ENCODE measurements at places on chromosomes 6 and 20.

DNA sequence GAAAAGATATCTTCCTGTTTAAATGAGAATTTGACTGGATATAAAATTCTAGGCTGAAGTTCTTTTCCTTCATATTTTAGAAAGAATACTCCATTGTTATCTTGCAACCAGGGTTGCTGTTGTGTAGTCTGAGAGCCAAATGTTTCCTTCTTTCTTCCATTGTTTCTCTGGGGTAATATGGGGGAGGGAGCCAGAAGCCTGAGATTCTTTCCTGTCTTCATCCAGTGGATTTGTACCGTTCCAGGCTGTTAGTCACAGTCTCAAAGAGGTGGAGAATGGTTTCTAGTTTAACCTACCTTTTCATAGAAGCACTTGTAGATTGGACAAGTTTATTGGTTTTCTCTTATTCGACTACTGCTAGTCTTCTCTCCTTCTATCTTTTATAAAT lies 6.1 kb upstream of the ULBP3 start:
- DNase-seq: no peak

DNA sequence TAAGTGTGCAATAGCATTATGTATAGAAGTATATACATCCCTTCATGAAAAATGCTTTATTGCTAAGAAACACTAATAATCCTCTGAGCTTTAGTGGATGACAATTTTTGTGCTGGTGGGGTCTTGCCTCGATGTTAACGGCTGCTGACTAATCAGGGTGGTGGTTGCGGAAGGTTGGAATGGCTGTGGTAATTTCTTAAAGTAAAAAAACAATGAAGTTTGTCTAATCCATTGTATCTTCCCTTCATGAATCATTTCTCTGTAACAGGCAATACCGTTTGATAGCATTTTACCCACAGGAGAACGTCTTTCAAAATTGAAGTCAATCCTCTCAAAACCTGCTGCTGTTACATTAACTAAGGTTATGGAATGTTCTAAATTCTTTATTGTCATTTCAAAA lies 816.5 kb upstream of the GJE1 start:
- DNase-seq: no peak

DNA sequence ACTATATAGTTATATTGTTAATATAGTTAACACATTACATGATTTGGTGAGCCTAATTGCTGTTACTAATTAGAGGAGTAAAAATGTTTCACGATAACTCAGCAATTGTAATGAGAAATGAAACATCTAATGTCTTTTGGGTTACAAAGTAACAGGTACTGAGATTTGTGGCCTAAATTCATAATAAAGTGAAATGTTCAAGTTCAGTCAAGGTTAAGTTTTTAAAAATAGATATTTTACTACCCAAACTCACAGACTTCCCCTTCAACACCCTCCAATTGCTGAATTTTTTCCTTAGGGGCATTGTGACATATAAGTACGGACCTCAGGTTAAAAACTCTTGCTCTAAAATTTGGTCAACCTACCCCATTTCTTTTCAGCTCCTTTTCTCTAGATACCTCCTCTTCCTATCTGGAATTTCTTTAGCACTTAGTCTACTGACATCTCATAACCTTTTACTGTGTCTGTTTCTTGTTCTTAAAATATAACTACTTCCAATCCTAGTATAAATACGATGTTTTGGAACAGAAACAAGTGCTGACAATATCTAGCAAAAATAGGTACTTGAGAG lies 112.3 kb upstream of the PRSS16 start:
- DNase-seq: no peak

- DNase-seq: no peak
These were observed 49.2 kb downstream of the CDH26 start for GRCh38 chr20:60007464-60007863.

DNA sequence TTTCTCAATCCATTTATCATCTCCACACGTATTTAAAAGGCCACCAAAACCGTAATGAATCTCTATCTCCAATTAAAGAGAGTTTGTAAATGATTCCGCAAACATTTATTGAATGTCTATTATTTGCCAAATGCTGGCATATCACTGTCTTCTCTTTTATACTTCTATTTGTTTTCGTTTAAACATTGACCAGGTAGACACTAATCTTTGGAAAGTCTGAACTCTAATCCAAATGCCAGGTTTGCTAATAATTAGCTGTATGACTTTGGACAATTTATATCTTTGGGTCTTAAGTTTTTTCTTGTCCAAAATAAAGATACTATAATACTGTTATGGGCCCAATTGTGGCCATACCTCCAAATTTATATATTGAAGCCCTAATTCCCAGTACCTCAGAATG lies 299.2 kb upstream of the TBX18 start:
- no peak for DNase-seq

DNA sequence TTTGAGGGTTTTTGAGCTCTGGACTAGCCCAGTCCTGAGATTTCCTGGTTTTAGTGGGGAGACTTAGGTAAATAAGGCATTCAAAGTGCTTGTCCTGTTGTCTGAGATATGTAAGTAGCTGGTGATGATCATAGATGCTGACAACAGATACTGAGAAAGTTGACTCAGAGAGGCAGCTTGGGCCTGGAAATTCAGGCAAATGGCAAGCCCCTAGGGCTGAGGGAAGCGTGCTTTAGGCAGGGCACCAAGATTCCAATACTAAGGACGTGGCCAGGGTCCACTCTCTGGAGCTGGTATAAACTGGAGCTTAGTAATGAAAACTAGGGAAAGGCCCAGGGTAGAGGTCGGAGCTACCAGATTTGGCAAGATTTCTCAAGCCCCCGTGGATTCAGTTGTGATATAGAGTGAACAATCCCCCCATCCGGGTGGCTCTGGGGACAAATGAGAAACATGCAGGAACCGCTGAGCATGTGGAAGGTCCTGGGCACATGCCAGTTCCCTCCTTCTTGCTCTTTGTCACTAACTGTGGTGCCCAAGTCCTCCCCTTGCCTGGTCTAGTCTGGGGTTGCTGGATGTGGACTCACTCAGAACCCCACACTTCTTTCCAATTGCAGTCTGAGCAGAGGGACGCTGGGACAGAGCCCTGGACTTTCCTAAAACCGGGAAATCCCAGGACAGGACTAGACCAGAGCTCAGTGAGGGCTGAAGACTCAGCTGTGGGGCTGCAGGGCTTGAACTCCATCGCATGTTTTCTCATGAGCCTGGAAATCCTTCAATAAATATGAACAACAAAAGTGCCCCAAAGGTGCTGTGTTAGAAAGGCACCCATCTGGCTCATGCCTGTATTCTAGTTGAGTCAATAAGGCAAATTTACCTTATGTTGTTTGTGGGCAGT lies 10.3 kb downstream of the SLC22A3 start:
- no peak for DNase-seq

DNA sequence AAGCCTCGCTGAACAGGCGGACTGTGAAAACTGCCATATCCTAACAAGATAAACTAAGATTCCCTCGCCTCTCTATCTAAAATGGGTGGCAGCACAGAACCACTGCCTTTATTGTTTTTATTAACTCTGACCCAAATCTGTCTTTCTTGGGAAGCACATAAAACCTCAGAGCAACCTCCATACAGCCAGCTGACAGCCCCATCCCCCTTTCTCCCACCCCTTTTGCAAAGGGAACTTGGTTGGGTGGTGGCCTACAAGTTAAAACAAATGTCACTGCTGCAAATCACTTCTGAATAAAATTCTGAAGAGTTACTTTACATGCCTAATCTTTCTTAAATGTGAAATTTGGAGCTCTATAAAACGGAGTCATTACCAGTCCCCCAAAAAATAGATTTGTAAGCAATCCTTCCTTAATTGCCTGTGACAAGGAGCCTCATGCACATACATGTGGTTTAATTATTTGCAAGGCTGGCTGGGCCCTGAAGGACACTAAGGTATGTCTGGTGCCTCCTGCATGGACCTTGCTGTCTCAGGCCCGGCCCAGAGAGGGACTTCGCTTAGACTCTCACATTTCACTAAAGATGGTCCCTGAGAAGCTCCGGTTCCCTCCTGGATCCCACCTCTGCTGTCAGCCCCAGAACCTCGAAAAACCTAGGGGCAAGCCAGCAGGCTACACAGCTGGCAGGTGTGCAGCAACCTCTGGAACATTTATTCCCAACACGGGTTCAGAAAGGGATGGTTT lies 21.7 kb downstream of the PXDC1 start:
- no peak for DNase-seq

DNA sequence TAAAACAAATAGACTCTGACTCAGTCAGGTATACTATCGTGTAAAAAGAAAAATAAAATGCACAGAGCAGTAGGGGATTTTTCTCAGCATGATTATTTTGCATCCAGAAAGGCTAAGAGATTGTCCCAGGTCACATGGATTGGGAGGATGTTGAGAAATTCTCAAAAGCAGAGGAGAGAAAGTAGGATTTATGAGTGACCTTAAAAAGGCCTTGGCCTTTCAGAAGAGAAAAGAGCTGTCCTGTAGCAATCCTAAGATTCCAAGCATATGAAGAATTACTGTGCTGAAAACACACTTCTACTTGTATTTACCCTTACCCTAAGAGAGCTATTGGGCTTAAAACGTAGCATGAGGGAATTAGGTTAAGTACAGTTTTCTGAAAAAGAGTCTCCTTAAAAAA lies 149.7 kb upstream of the ENPP5 start:
- no peak for DNase-seq

DNA sequence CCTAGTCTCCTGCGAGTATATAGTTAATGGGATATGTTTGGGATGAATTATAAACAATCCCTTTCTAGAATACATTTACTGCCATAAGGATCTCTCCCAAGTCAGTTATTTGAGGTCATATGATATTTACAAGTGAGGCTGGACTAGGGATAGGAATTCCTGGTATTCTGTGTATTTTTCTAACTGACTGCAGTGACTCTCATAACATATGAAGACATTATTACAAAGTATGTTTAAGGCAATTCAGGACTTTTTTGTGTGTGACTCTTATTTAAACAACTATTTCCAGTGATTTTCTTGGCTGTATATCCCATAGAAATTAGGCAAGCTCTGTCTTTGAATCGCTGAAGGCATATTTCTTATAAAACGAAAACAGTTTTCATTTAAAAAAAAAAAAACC lies 18.4 kb upstream of the TNFAIP3 start:
- DNase-seq: no peak

- DNase-seq: no peak
These were observed 559 bp downstream of the APMAP start for GRCh38 chr20:24991897-24992486.

- DNase-seq: no peak
These were observed 173.9 kb downstream of the NFATC2 start for GRCh38 chr20:51368461-51369211.

- DNase-seq: no peak
These were observed 17.2 kb upstream of the MAP3K4 start for GRCh38 chr6:160974304-160974771.

GRCh38 chr6:23111984-23112383 lies 542.6 kb downstream of the HDGFL1 start:
- DNase-seq: no peak

GRCh38 chr20:17602493-17602892 lies 32.6 kb downstream of the DSTN start:
- no peak for DNase-seq

DNA sequence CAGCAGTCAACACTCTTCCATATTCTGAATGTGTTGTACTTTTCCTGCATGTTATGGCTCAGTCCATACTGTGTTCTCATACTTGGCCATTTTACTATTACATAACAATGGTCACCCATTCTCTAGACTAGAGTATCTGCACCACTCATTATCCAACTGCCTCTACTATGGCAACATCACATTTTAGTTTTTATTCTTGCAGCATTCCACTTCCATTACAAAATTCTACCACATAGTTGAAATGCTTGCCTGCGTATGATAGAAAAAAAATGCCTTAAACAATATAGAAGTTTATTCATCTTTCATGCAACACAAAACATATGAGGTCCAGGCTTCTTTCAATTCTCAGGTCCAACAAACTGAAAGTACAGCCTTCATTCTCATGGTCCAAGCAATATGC lies 128.0 kb downstream of the TENT5A start:
- no peak for DNase-seq

- DNase-seq: no peak
These were observed 213.5 kb downstream of the MOXD1 start for GRCh38 chr6:132187816-132188215.

- no peak for DNase-seq
These were observed 31.7 kb downstream of the STX7 start for GRCh38 chr6:132481189-132481588.

DNA sequence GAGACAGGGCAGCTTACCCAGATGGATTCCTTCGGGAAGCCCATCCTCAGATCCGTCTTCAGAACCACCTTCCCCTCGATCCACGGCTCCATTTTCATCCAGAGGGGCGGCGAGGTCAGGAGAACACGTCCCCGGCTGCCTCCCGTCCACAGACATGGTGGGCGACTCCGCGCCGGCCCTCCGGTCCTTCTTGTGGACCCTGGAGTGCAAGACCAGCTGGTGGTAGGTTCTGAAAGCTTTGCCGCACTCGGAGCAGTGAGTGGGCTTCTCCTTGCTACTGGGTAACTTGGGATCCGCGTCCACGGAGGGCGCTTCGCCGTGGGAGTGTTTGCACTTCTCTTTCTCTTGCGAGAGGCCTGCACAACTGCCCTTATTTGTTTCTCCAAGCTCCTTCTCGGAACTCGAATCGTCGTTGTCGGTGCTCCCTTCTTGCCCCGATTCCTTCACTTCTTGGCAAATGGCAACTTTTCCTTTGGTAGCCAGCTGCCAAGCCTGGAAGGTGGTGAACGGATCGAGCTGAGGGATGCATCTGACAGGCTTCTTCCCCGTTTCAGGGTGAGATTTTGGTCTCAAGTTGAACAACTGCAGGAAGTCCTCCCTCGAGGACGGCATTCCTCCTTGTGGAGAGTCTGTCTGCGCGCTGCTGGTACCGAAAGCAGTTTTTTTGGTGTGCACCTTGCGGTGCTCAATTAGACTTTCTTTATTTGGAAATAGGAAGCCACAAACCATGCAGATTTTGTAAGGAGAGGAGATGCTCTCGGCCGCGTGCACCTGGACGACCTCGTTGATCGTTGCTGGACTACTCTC lies 12.0 kb downstream of the ZNF217 start:
- no peak for DNase-seq

GRCh38 chr6:43149265-43149664 lies 21.8 kb upstream of the SRF start:
- no peak for DNase-seq

- no peak for DNase-seq
These were observed 37.8 kb downstream of the HFE start for GRCh38 chr6:26124781-26125685.

DNA sequence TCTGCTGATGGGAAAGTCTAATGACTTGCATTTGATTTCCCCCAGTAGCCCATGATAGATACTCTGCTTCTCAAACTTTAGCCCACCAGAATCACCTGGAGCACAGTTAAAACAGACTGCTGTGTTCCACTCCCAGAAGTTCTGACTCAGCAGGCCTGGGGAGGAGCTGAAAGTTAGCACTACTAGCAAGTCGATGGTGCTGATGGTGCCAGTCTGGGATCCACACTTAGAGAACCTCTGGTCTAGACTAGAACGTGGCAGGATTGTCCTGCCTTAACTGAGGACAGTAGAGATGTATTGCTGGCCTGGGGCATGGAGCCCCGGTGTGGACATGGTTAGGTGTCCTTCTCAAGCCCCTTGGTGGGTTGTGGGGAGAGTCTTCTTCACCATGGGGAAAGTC lies 8.7 kb downstream of the TOX2 start:
- no peak for DNase-seq

GRCh38 chr6:33950472-33950881 lies 146.7 kb upstream of the MLN start:
- no peak for DNase-seq

All from T-helper 22 cell (primary cell).